Right lung (tissue), 10 donors: ENCODE measurements at places on chromosomes 6 and 20. TPM values are rescaled to one million over a fixed set of nuclear protein-coding genes. Genes with fewer than 3 reads are reported as not detected.

The SPINT3 gene
- not detected for polyA plus RNA-seq

The TRAPPC3L gene
- polyA plus RNA-seq = 0.95 TPM

The IRAK1BP1 gene
- polyA plus RNA-seq = 12.6 TPM

GRCh38 chr6:164419099-164419498, 890.3 kb downstream of the C6orf118 start:
- DNase-seq = no peak

DNA sequence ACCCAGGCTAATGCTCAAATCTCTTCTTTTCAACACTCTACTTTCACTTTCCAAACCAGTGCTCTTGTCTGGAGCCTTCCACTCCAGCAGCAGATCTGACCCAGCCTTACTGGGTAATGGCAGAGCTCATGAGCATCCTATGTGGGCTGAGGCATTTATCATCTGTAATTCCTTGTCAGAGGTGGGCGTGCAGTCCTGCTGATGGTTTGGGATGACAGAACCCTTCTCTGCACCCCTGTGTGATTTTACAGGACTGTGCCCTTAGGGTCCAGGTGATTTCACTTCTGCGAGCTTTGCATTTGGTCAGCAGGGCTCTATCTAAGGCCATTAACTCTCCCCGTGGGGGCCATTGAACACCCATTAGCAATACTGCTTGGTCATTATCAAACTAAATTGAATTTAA, 55.4 kb downstream of the LAMA4 start:
- DNase-seq = no peak

GRCh38 chr6:44166591-44167184, 8.1 kb downstream of the CAPN11 start:
- DNase-seq = no peak

DNA sequence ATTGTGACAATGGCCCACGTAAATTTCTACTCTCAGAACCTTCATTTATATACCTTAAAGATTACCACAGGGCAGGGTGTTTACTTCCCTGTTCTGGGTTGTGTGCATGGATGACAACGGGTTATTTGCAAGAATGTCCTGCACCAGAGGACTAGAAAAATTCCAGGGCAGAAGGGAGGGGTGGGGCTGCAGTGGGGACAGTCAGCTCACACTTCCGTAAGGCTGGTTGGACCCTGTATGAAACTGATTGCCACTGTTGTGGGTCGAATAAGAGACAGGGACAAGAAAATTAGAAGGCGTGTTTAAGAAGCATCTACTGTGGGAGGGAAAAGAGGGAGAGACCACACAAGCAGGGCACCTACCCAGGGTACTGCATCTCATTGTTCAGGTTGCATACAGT, 96.5 kb downstream of the SNAP25 start:
- DNase-seq = no peak

- no peak for DNase-seq
Observed at GRCh38 chr6:113820761-113821160, 36.4 kb upstream of the MARCKS start.

DNA sequence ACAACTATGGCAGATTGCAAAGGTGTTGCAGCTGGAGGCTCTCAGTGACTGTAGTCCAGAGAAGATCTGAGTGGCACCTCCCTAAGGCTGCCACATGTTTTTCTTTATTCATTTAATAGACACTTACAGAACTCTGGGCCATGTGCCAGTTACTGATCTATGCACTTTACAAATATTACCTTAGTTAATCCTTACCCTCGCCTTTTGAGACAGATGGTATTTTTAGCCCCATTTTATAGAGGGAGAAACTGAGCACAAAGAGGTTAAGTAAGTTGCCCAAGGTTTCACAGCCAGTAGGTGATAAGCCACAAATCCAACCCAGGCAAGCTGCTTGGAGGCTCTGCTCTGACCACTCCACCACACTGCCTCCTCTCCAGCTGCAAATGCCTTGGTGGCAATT, 6.5 kb upstream of the SCRT2 start:
- DNase-seq = no peak

DNA sequence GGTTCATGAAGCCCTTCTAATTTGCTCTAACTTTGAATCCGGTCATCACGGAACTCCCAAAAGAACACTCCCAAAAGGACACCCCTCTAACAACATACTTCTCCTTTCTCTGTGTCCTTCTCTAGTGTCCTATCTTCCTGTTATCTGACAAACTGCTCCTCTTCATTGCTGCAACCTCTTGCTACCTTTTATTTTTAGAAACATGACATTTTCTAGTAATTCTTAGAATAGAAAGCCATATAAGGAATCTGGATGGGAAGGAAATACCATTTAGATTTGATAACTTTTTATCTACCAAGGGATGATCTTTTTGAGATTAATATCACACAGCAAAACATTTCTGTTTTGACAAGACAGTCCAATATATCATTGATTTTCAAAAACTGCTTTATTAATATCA, 63.1 kb downstream of the COL12A1 start:
- no peak for DNase-seq

The BTNL2 gene
- 0.93 TPM for polyA plus RNA-seq

DNA sequence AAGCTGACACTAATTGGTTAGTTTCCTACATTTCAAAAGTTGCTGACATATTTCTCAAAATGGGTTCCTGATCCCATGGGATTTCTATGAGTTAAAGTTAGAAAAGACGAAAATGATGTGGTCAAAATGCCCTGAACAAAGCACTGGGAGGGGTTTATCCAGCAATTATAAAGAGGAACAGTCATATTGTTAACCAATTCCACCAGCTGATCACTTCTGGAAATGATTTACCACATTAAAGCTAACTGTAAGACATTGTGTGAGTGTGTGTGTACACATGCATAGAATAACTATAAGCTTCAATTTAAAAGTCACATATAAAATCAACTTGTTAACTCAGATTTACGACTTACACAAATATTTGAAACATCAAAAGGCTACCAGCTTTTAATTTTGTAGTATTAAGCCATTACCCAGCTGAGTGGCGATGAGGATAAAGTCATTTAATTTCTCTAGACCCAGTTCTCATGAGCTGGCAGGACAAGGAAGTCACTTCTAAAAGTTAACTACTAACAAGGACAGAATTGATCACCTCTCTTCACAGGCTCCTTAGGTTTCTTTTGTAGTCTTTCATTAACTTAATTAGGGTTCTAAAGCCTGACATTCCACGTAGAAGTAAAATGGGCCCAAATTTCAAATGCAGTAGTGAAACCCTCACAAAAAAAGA, 40.4 kb downstream of the MAN1A1 start:
- no peak for DNase-seq

GRCh38 chr6:85275338-85275985, 174.4 kb upstream of the NT5E start:
- no peak for DNase-seq

DNA sequence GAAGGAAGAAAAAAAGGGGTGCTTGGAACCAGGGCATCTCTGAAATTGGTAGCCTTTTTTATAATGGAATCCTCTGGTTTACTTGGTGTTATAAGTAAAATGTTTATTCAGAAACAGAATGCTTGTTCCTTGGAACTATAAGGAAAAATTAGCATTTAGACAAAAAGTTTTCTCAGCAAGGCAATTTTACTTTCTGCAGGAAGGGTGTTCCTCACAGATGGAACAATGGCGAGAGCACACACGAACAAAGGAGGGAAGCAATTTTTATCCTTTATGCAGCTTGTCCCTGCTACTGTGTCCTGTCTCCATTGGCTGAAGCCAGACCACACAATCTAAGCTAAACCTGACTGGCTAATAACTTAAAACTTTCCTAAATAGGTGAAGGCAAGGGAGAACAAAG, 22.7 kb upstream of the FANCE start:
- DNase-seq = no peak
